ENCODE measurements at places on chromosomes 5 and 9. TPM values are rescaled to one million over a fixed set of nuclear protein-coding genes. Genes with fewer than 3 reads are reported as not detected.

Gene MARCHF11
- total RNA-seq = not detected

Gene SPRY4
- 30.2 TPM for total RNA-seq

Gene PDGFRB
- total RNA-seq = 1.3 TPM

Gene CARTPT
- not detected for total RNA-seq

Gene IFNA21
- total RNA-seq = not detected

Gene NEURL1B
- total RNA-seq = 0.65 TPM

Gene KIAA1958
- 1.9 TPM for total RNA-seq

Gene SLC6A19
- not detected for total RNA-seq

Gene SPATA6L
- total RNA-seq = 3.1 TPM

Gene SEMA5A
- 0.10 TPM for total RNA-seq

Gene ENHO
- 0.29 TPM for total RNA-seq
